Mesothelial cell of epicardium (in vitro differentiated cells): ENCODE measurements at places on chromosomes 6 and 20. TPM values are rescaled to one million over a fixed set of nuclear protein-coding genes. Genes with fewer than 3 reads are reported as not detected.

DNA sequence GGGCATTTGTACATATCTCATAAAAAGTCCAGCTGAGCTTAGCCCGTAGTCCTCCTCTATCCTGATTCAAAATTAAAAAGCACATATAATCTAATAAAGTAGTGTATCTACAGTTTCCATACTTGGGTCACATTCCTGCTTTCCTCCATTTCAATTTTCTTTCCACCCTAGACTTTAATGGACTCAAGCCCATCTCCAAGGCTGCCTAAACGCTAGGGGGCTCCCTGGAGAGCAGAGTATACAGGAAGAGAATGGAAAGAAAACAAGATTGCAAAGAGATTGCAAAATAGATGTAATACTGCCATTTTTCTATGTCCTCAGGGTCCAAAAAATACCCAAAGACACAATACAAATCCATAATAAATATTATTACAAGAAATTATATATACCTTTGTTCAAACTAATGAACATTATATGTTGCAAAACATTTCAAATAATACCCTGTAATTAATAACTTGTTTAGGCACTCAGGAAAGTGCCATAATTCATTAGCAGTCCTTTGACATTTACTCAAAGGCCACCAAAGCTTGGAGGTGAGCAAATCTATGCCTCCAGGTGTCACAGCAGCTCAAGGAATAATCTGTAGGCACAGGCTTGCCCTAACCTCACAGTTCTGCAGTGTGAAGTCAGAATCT lies 2.4 kb upstream of the MCM3 start:
- no peak overlapping the region for H3K4me3 ChIP-seq
- H3K27ac ChIP-seq, result no peak overlapping the region
- peak; percentile 65 for DNase-seq

GRCh38 chr20:34514897-34515483 lies 1.2 kb upstream of the DYNLRB1 start:
- no peak for DNase-seq
- peaks cover 4% of the 10 kb centered on the region for H3K36me3 ChIP-seq
- H3K27me3 ChIP-seq, result no peaks in the 10 kb centered on the region
- H3K27ac ChIP-seq, result peak overlapping the region; percentile 100

- H3K36me3 ChIP-seq, result no peaks in the 10 kb centered on the region
- no peak overlapping the region for H3K4me3 ChIP-seq
- peaks cover 33% of the 10 kb centered on the region for H3K4me1 ChIP-seq
- peak overlapping the region; percentile 47 for H3K27ac ChIP-seq
- peaks cover 66% of the 10 kb centered on the region for H3K27me3 ChIP-seq
Observed at GRCh38 chr20:48824830-48825565, 2.8 kb downstream of the PREX1 start.

LHFPL5 gene
- not detected in 3 replicates for total RNA-seq

DNA sequence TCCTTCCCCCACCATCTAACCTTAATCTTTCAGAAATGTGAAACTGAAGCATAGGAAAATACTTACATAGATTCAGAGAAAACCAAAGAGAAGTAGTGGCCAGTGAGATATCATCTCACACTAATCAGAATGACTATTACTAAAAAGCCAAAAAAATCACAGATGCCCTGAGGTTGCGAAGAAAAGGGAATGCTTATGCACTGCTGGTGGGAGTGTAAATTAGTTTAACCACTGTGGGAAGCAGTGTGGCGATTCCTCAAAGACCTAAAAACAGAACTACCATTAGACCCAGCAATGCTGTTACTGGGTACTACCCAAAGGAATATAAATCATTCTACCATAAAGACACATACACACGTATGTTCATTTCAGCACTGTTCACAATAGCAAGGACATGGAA lies 9.2 kb upstream of the PREX1 start:
- H3K27ac ChIP-seq, result no peak overlapping the region
- H3K4me1 ChIP-seq, result peaks cover under 1% of the 10 kb centered on the region
- no peaks in the 10 kb centered on the region for H3K36me3 ChIP-seq
- peaks cover 43% of the 10 kb centered on the region for H3K27me3 ChIP-seq
- H3K4me3 ChIP-seq, result no peak overlapping the region
- no peak for DNase-seq

DNA sequence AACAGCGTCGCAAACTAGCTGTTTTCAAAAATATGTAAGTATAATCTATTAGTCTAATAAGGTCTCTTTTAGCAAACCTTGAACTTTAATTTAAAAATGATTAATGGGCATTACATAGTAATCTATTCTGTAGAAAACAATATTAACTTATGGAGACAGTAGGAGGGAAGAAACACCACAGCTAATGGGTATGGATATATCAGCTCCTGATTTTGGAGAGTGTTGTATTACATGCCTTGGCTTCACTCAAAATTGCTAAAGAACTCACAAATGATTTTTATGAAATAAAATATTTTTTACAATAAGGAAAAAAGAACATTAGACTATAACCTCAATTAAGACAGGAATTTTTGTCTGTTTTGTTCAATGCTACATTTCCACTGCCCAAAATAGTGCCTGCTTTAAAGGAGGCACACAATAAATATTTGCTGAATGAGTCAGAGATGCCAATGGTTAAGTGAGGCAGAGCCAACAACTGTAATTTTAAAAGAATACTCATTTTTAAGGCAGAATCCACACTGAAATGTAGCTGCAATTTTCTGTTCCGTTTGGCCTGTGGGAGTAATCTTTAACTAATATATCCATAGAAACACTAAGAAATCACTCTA lies 15.7 kb downstream of the ATG5 start:
- H3K27me3 ChIP-seq, result no peaks in the 10 kb centered on the region
- H3K36me3 ChIP-seq, result peaks cover 26% of the 10 kb centered on the region
- peaks cover 49% of the 10 kb centered on the region for H3K4me1 ChIP-seq
- no peak for DNase-seq
- H3K27ac ChIP-seq, result no peak overlapping the region
- no peak overlapping the region for H3K4me3 ChIP-seq

GRCh38 chr6:106975738-106976064 lies 1.2 kb upstream of the CD24 start:
- peaks cover 7% of the 10 kb centered on the region for H3K27me3 ChIP-seq
- no peak for DNase-seq
- peak overlapping the region; percentile 93 for H3K27ac ChIP-seq
- peak overlapping the region; percentile 74 for H3K4me3 ChIP-seq
- peaks cover 9% of the 10 kb centered on the region for H3K36me3 ChIP-seq

- no peak overlapping the region for H3K27ac ChIP-seq
- DNase-seq, result no peak
- peaks cover 11% of the 10 kb centered on the region for H3K4me1 ChIP-seq
- peaks cover 9% of the 10 kb centered on the region for H3K27me3 ChIP-seq
- H3K36me3 ChIP-seq, result no peaks in the 10 kb centered on the region
Observed at GRCh38 chr20:44653546-44653945, 2.0 kb upstream of the ADA start.

ANKRD66 gene
- total RNA-seq, result not detected in 3 replicates

SLC22A7 gene
- total RNA-seq, result not detected in 3 replicates

B3GAT2 gene
- total RNA-seq, result 0.04 TPM in 1 of 3 replicates, not detected in the others

MC3R gene
- not detected in 3 replicates for total RNA-seq

DNA sequence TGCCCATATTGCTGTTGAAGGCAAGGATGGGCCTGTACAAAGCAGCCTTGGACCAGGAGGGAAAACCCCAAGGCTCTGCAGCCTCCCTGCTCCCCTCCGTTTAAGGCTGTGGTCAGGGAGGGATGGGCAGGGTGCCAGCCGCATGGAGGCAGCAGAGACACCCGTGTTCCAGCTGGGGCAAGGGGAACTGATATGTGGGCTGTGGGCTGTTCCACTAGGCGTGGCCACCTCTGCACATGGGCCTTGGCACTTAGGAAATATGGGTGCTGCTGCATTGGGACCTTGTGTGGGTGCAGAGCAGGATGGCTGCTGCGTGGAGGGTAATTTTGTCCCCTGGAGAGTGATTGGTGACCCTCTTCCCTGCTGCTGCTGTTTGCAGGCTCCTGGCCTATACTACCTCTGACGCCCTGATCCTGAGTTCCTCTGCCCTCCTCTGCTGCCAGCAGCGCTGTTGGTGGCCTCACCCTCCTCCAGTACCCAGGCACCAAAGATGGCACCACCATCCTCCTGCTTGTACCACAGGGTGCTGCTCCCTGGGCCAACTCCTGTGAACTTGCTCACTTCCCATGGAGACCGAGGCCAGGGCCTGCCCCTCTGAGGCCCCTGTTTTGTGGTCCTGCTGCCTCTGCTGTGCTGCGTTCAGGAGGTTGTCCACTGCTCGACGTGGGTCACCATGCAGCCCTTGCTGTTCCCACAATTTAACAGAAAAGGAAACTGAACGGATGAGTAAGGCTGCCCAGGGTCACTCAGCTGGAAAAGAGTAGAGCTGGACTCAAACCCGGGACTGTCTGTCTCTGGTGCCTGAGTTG lies 35.3 kb downstream of the PANK2 start:
- peaks cover 21% of the 10 kb centered on the region for H3K4me1 ChIP-seq
- H3K36me3 ChIP-seq, result peaks cover 12% of the 10 kb centered on the region
- no peak overlapping the region for H3K4me3 ChIP-seq
- no peaks in the 10 kb centered on the region for H3K27me3 ChIP-seq
- DNase-seq, result no peak

OGFRL1 gene
- total RNA-seq, result 3.8 to 4.4 TPM (median 3.8 TPM) in 3 replicates

HCRTR2 gene
- 0.11 to 0.18 TPM in 2 of 3 replicates, not detected in the other for total RNA-seq

GRCh38 chr20:43541214-43541613 lies 17.6 kb upstream of the SGK2 start:
- peaks cover 12% of the 10 kb centered on the region for H3K36me3 ChIP-seq
- H3K4me3 ChIP-seq, result no peak overlapping the region
- H3K27me3 ChIP-seq, result no peaks in the 10 kb centered on the region
- no peak overlapping the region for H3K27ac ChIP-seq
- DNase-seq, result no peak
- H3K4me1 ChIP-seq, result no peaks in the 10 kb centered on the region
